ENCODE measurements at places on chromosomes 6 and 20. TPM values are rescaled to one million over a fixed set of nuclear protein-coding genes. Genes with fewer than 3 reads are reported as not detected.

The RAB44 gene
- 0.05 TPM for total RNA-seq

The LAMA5 gene
- 400 TPM for total RNA-seq

The EPHA7 gene
- 0.15 TPM for total RNA-seq

The POPDC3 gene
- 21.9 TPM for total RNA-seq

The TULP4 gene
- total RNA-seq, result 6.3 TPM

The CENPQ gene
- 7.6 TPM for total RNA-seq

The BPI gene
- total RNA-seq, result not detected

The HFE gene
- total RNA-seq, result 13.7 TPM

The VNN1 gene
- 0.15 TPM for total RNA-seq

The RAMACL gene
- 0.10 TPM for total RNA-seq

The CCM2L gene
- 0.68 TPM for total RNA-seq

The TUBB gene
- total RNA-seq, result 897 TPM

The PRDM1 gene
- total RNA-seq, result 7.7 TPM

The PPP1R14C gene
- total RNA-seq, result 2.8 TPM

The C6orf15 gene
- 0.09 TPM for total RNA-seq

The RIPPLY2 gene
- total RNA-seq, result 0.32 TPM

The C20orf144 gene
- total RNA-seq, result 0.08 TPM

The ITCH gene
- 32.2 TPM for total RNA-seq

The OR2H1 gene
- total RNA-seq, result not detected

The PLG gene
- total RNA-seq, result not detected

The TRIM31 gene
- total RNA-seq, result 0.85 TPM

The FOXO3 gene
- 13.8 TPM for total RNA-seq

The HCRTR2 gene
- not detected for total RNA-seq

The CD83 gene
- total RNA-seq, result 2.0 TPM

The WASF1 gene
- 10.5 TPM for total RNA-seq

The PSORS1C1 gene
- total RNA-seq, result 3.2 TPM

The TRIM40 gene
- total RNA-seq, result not detected

The TINAG gene
- total RNA-seq, result not detected

The RPS6KA2 gene
- total RNA-seq, result 0.16 TPM

The SLX4IP gene
- total RNA-seq, result 2.1 TPM

The CEP57L1 gene
- 9.9 TPM for total RNA-seq

The PGC gene
- total RNA-seq, result 0.08 TPM

The MDFI gene
- total RNA-seq, result 0.67 TPM

The SNAI1 gene
- 11.1 TPM for total RNA-seq

The EYA4 gene
- 8.0 TPM for total RNA-seq

The SLC25A27 gene
- 0.32 TPM for total RNA-seq

The SIRPG gene
- not detected for total RNA-seq

The FOXC1 gene
- 6.8 TPM for total RNA-seq

The MBOAT1 gene
- total RNA-seq, result 3.5 TPM

The OGFR gene
- 42.2 TPM for total RNA-seq

The UBE2C gene
- total RNA-seq, result 240 TPM

The RSPO3 gene
- 66.8 TPM for total RNA-seq

The SLC52A3 gene
- total RNA-seq, result 0.52 TPM

The CDC40 gene
- total RNA-seq, result 11.0 TPM

The CARMIL1 gene
- total RNA-seq, result 9.9 TPM

The KCNQ2 gene
- total RNA-seq, result 0.51 TPM

The NKAPL gene
- not detected for total RNA-seq

The PKIB gene
- total RNA-seq, result 0.71 TPM
